Frontal cortex (tissue), 4 donors: ENCODE measurements at places on chromosomes 7 and 10. TPM values are rescaled to one million over a fixed set of nuclear protein-coding genes. Genes with fewer than 3 reads are reported as not detected.

Gene AGBL3
- 8.2 TPM for total RNA-seq

Gene MYL7
- 1.6 TPM for total RNA-seq

Gene LIPJ
- 3.7 TPM for total RNA-seq

Gene CCDC7
- 236 TPM for total RNA-seq

Gene PRKCQ
- 2.0 TPM for total RNA-seq

Gene CDC14C
- not detected for total RNA-seq

Gene VPS37D
- 26.1 TPM for total RNA-seq

Gene PSMA2
- total RNA-seq = 57.9 TPM

Gene ACSM6
- not detected for total RNA-seq

Gene ARPC1B
- total RNA-seq = 15.1 TPM

Gene VWA2
- total RNA-seq = 2.9 TPM
